ENCODE measurements at places on chromosomes 6 and 20.

GRCh38 chr6:126134491-126134890, 148.2 kb downstream of the TRMT11 start:
- DNase-seq = no peak

DNA sequence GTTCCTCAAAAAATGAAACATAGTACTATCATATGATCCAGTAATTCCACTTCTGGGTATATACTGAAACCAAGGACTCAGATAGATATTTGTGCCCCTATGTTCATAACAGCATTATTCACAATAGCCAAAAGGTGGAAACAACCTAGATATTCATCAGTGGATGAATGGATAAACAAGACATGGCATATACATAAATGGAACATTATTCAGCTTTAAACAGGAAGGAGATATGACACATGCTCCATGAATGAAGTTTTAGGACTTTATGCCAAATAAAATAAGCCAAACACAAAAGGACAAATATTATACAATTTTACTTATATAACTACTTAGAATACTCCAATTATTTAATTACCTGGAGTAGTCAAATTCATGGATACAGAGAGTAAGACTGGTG, 16.4 kb downstream of the PLCB1 start:
- no peak for DNase-seq

GRCh38 chr6:169099411-169100202, 154.0 kb downstream of the THBS2 start:
- DNase-seq = no peak

- DNase-seq = no peak
Observed at GRCh38 chr6:170202416-170203135, 88.3 kb downstream of the DLL1 start.

GRCh38 chr6:147164761-147165160, 39.5 kb upstream of the STXBP5 start:
- no peak for DNase-seq

DNA sequence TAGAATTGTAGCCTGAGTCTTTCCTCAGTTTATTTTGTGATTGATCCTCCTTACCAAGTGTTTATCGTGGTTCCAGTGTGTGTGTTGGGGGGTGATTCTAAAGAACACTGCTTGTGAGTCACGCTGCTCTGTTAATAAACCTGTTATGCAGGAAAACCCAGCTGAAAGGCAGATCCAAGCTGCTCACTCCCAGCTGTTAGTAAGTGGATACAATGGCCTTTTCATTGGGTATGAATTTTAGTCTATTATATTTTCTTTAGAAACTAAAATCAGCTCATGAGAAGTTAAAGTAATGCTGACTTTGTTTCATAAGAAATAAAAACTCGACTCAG, 12.2 kb upstream of the DSTN start:
- peak; percentile 52 for DNase-seq

GRCh38 chr6:18990059-18990978, 603.2 kb downstream of the RNF144B start:
- DNase-seq = peak; percentile 81

All from DMS153 (cell line).